Stimulated activated CD4-positive, alpha-beta T cell treated with anti-CD3 and anti-CD28 coated beads, Interleukin-12 subunit alpha, Interleukin-12 subunit beta, amount 100 ng/mL, for 4 hours (primary cell): ENCODE measurements at places on chromosomes 4 and X.

GRCh38 chr4:161850631-161851030 lies 313.2 kb downstream of the FSTL5 start:
- DNase-seq = no peak

GRCh38 chrX:54921427-54922021 lies 900 bp downstream of the TRO start:
- peak; percentile 58 for DNase-seq

DNA sequence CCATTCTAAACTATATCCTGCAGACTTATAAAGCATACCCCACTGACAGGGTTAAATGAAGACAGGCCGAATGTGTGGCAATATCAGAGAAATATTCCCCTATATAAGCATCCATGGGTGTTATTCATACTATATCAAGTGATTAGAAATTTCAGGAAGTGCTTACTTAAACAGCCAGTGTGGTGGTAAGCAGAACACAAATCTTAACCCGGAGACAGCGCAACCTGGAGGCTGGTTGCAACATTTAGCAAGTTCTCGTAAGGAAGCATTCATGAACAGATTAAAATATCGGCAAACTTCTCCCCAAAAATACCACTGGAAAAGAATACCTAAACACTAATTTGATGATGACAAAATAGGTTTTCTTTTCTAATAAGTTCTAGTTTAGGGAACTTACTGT lies 261.2 kb downstream of the CBLL2 start:
- no peak for DNase-seq

DNA sequence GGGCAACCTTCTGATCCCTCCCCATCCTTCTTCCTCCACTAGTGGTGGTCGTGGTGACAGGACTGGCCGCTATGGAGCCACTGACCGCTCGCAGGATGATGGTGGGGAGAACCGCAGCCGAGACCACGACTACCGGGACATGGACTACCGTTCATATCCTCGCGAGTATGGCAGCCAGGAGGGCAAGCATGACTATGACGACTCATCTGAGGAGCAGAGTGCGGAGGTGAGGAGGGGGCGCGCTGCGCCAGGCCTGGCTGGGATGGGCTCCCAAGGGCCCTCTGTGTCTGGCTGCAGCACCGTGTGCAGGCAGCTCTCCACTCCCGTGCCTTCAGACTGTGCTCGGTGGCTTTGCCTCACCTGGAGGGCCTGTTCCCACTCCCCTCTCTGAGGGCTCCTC lies 24.3 kb downstream of the RBM10 start:
- no peak for DNase-seq

- no peak for DNase-seq
These were observed 33.0 kb downstream of the NOP14 start for GRCh38 chr4:2930135-2930757.
